ENCODE measurements at places on chromosomes 13 and 19.

DNA sequence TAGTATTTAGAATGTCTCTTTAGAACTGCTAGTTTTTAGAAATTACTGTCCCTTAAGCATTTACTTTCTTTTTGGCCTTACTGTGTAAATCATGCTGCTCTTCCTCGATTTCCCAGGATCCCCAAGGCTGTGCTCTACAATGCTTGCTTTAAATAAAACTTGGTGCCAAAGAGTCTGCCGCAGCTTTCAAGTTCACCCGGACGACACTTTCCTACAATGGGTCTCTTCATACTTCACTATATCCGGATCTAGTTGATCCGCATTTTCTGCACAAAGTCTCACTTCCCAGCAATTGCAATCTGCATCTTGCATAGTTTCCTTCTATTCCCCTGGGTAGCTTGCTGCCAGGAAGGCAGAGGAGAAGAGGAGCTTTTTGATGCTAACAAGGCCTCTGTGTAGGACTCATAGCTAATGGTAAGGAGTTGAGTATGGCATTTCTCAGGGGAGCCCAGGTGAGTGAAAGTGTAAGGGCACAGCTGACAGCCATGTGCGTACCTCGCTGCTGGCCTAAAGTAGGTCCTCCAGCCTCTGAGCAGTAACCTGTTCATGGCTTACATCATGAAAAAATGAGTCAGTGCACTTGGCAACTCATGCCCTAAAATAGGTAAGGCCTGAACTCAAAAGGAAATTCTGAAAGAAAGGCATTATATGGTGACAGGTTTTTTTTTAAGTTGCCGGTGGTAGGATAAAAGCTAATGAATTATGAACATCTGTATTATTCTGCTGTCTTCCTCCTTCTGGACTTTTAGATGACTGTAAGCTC lies 101.6 kb downstream of the ENOX1 start:
- DNase-seq: peak; percentile 5

- DNase-seq: no peak
Observed at GRCh38 chr13:45015300-45015699, 26.0 kb downstream of the GPALPP1 start.

DNA sequence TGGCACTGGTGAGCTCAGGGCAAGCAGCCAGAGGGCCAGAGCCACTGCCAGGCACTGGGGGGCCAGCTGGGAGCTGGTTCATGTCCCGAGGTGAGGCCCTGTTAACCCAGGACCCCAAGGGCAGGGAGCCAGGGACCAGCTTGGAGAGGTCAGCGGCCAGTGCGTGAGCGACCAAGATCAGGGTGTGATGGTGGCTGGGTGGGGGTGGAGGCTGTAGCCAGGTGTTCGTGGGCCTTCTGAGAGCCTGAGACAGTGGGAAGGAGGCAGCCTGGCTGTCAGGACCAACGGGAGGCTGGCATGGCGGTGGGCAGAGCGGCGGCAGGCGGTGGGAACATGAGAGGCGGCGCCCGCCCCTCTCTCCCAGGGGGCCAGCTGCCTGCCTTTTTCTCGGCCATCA lies 8.1 kb upstream of the KPTN start:
- DNase-seq: no peak

GRCh38 chr13:65856431-65856830 lies 1373.7 kb downstream of the PCDH9 start:
- DNase-seq: no peak

GRCh38 chr13:48532256-48532505 lies 699 bp downstream of the RCBTB2 start:
- peak; percentile 69 for DNase-seq

GRCh38 chr19:5949792-5950305 lies 28.1 kb downstream of the RANBP3 start:
- DNase-seq: peak; percentile 85

DNA sequence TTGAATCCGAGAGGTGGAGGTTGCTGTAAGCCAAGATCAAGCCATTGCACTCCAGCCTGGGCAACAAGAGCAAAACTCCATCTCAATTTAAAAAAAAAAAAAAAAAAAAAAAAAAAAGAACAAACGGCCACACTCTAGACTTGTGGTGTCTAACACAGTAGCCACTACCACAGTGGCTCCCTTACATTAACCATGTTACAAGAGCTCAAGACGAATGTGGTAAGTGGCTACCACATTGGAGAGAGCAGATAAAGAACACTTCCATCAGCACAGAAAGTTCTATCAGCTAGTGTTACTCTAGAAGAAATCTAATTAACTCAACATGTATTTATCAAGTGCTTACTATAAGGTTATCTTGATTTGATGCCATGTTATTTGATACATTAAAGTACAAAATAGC lies 11.5 kb downstream of the XPO4 start:
- no peak for DNase-seq

GRCh38 chr19:28519952-28520861 lies 692.7 kb downstream of the UQCRFS1 start:
- DNase-seq: no peak

DNA sequence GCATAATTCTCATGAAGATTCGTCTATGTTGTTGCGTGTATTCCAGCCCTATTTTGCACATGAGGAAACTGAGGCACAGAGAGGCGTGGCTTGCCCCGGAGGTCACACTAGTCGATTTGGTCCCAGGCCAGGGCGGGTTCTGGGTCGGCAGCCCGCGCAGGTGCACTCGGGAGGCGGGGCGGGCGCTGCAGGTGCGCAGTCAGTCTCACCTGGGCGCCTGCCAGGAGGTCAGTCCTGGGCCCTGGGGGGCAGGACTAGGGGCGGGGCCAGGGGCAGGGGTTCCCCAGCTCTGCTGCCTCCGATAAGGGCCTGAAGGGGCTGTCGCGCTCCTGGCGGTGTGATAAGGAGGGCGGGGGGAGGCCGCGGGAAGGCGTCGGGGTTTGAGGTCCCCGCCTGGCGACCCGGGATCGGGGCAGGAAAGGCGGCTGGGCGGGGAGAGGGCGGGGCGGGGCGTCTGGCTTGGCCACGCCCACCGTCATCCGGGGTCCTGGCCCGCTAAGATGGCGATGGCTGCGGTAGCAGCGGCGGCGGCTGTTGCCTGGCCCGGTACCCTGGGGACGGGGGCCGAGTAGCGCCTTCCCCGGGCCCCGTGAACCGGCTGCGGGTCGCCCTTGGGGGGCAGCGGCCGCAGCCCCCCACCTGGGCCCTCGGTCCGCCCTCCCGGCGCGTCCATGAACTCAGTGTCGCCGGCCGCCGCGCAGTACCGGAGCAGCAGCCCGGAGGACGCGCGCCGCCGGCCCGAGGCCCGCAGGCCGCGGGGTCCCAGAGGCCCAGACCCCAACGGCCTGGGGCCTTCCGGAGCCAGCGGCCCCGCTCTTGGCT lies at the start of gene ATG4D:
Gene ATG4D, plus strand, starts transcription at position 485 of the 822 bp plus-strand sequence. Its CDS starts 187 bp downstream, at position 672.
- peak; percentile 96 for DNase-seq

DNA sequence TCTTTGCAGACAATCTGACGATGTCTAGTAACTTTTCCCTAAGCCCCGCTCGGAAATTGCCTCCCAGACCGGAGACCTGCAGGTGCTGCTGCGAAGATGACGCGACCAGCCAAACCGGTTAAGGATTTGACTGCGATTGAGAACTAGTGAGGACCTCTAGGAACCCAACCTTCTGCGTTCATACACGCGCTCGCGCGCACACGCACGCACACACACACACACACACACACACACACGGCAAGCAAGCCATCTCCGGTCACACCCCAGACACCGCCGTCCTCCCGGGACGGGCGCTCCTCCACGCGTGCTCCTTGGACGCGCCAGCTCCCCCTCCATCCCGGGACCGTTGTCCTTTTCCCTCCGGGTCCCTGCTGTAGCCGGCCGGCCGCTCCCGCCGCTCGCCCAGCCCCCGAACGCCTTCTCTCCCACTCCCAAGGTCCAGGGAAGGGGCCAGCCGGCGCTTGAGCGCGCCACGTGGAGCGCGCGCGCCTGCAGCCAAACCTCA lies 1.2 kb downstream of the TBC1D4 start:
- DNase-seq: peak; percentile 88

DNA sequence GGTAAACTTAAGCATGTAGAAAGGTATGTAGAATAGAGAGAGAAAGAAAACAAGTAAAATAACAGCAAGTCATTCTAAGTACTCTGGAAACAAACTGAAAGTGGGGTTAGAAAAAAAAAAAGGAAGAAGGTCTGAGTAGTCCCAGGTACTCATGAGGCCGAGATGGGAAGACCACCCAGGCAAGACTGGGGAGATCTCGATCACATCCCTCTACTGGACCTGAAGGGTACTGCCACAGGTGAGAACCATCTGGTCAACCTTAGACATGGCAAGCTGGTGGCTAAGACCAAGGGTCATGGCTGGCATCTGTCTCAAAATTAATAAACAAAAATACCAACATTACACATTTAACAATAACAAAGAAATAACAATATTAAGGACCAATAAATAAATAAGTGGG lies 36.3 kb upstream of the ZNF724 start:
- peak; percentile 49 for DNase-seq

DNA sequence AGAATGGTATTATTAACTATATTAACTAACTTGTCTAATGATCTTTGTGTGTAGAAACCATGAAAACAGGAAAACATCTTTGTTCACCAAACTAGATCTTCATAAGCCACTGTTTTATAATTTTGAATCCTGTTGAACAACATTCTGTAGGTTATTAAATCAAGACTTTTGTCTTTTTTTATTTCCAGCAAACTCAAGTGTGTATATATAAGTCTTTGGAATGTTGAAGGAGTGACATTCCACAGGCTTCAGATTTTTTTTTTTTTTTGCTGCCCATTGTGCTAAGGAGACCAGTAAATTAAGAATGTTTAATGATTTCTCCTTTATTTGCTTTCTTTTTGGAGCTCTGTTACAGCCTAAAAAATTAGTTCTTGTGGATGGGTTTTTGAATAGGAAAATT lies 89.6 kb downstream of the LMO7 start:
- no peak for DNase-seq

- DNase-seq: no peak
Observed at GRCh38 chr13:32737111-32737571, 150.9 kb downstream of the PDS5B start.

- DNase-seq: peak; percentile 93
Observed at GRCh38 chr13:109836629-109837607, 50.5 kb upstream of the IRS2 start.

- no peak for DNase-seq
Observed at GRCh38 chr13:105530468-105530867, 1005.0 kb downstream of the EFNB2 start.

DNA sequence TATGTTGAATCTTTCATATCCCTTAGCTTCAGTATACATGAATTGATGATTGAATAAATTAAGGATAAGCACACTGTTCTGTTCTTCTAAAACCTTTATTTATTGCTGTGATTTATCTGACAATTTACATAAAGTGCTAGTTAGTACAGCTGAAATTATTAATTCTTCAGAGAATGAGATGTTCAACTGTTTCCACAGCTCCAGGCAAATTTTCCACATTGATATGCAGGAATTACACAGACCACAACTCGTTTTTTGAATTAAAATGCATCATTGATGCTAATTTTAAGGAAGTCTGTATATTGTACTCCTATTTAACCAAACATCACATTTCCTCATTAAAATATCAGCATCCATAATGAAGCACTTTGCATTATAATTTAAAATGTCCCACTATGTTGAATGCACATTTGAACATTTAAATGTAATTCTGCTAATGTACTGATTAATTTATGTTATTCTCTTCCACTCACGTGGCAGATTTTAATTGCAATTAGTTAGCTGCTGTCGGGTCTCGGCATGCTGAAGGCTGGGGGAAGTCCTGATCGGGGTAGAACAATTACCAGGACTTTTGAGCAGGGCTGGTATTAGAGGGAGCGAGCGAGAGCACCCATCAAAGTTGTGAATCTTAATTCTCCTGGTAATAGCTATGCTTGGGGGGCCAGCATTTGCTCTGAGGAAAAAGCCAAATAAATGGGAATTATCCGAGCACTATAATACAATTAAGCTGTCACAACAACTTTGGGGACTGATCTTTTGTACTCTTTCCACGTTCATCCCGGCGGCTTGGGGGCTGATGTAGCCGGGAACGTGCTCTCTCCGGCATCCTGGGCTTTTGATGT lies 136.7 kb upstream of the TMTC4 start:
- no peak for DNase-seq

- peak; percentile 17 for DNase-seq
Observed at GRCh38 chr13:94119360-94119936, 360.0 kb downstream of the DCT start.

DNA sequence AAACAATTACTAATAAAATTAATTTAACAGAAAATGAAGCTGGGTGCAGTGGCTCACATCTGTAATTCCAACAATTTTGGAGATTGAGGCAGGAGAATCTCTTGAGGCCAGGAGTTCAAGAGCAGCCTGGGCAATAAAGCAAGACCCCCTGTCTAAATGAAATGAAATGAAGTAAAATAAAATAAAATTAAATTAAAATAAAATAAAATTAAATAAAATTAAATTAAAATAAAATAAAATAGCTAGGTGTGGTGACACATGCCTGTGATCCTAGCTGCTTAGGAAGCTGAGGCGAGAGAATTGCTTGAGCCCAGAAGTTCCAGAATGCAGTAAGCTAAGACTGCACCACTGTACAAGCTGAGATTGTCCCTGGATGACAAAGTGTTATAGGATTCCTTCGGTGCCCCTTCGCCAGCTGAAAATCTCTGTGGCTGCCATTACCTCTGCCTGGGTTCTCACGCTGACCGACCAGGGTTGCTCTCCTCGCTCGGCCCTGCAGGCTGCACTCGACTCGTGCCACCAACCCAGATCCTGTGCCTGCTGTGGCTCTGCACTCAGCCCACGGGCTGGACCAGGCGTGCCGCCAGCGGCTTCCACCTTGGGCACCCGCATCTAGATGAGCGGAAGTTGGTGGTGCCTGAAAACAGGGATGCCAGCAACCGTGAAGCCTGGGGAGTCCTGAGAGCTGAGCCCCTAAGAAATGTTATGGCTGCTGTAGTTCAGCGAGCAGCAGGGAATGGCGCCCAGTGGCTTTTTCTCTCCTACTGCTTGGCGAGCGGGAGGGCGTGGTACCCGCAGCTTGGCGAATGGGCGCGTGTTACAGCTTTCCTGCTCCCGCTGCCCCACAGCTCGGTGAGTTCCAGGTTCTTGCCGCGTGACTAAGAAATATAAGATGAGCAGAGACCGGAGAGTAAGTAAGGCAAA lies 539.2 kb upstream of the PCDH9 start:
- peak; percentile 75 for DNase-seq

DNA sequence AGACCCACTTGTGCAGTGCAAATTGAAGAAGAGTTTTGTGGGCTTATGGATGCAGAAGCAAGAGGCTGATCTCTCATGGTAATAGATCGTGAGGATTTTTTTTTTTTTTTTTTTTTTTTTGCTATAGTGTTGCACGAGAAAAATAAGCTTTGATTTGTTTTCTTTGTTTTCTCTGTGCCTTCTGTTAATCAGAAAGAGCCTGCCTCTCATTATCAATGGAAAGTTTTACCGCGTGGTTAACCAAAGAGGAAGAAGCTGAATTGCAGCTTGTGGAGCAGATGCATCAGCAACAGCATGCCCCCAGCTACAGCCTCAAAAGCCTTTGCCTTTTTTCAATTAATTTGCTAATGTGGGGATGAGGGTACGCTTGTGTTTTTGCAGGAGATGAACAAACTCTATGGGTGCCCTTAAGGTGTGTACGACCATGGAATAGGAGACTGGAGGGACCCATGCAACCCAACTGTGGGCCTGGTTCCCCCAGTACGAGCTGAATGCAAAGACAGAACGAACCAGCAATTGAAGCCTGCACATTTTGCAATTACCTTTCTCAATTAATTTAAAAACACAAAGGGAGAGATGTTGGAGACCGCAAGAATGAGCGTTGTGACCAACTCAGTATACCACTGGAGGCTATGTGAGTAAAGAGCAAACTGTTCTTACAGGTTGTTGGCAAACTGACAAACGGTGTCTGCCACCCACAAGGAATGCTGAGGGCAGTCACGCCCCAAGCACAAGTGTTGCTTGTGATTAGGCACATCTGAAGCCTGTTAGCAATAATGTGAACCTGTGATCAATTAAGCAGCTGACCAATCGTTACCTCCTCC lies 58.6 kb upstream of the SPRY2 start:
- peak; percentile 14 for DNase-seq
